Motor neuron (in vitro differentiated cells): ENCODE measurements at places on chromosomes 5 and 9.

GRCh38 chr5:112668911-112669310, 68.8 kb upstream of the APC start:
- no peak for ATAC-seq

DNA sequence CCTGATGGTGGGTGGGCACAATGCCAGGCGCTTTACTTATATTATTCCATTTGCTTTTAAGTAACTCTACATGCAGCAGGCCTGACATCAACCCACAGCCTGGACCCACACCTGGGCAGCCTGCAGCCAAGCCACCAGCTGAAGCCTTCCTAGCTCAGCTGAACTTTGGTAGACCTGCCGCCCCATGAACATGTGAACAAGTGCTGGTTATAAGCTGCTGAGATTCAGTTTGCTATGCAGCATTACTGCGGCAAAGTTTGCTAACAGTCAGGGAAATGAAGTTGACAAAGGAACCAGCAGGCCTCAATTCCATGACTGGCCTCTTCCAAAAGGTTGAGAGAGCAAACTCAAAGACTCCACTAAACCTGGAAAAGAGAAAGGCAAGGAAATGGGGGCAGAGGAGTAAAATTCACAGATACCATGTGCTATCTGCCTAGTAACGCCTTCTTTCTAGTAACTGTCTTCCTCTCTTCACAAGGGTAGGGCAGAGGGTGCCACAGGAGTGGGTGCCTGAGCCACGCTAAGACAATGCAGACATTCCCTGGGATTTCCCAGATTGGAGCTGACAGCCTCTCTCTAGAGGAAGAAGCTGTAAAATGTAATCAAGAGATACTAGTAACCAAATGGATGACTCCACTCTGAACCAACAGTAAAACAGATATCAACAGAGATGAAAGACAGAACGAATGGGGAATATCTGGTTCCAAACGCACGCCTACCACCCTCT, 2.9 kb downstream of the BOD1 start:
- ATAC-seq: no peak

- ATAC-seq: peak; percentile 72
Observed at GRCh38 chr5:149628221-149628620, 46.9 kb downstream of the ARHGEF37 start.

GRCh38 chr9:128684325-128685199, 4.5 kb upstream of the SET start:
- ATAC-seq: no peak

DNA sequence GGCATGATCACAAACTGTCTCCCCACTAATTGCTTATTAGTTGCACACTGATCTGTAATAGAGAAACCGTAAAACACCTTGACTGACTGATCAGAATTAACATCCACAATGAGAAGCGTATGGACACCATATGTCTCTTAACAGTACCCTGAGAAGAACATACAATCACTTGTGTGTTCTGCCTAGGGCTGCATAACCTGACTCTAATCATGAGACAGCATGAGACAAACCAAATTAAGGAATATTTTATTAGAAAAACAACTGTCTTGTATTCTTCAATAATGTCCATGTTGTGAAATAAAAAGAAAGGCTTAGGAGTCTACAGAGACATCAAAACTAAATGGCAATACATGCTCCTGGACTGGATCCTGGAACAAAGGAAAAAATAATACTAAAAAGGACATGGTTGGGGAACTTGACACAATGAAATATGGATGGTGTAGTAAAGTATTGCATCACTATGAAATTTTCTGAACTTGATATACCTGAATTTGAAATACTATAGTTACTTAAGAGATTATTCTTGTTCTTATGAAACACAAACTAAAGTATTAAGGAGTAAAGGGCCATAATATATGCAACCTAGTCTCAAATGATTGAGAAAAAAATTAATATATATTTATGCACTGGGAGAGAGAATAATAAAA, 162.1 kb downstream of the CWC27 start:
- ATAC-seq: no peak

GRCh38 chr9:121365564-121365963, 4.5 kb downstream of the STOM start:
- no peak for ATAC-seq

DNA sequence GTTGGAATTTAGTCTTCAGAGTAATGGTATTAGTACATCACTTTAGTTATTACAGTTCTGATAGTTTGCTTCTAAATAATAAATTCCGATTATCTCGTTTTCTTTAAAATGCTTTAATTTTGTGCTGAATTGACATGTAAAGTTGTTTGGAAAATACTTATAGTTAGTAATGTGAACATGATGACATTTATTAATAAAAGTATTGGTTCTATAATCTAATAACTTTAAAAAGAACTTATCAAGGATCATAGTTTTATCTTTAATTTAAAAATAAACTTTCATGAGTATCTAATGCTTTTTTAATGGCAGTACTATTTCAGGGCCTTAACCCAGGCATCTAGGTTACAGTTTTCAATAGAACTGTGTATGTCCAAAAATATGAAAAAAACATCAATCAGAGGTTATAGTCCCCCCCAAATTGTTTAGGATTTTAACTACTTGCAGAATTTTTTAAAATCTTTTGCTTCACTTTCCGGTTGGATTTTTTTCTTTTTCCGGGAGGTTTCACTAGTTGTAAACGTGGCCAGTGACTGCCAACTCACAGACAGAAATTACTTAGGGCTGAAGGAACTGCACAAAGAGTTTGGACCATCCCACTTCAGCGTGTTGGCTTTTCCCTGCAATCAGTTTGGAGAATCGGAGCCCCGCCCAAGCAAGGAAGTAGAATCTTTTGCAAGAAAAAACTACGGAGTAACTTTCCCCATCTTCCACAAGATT, 680 bp downstream of the GPX8 start:
- peak; percentile 86 for ATAC-seq

GRCh38 chr5:83972236-83972635, 251.6 kb upstream of the HAPLN1 start:
- ATAC-seq: peak; percentile 67

DNA sequence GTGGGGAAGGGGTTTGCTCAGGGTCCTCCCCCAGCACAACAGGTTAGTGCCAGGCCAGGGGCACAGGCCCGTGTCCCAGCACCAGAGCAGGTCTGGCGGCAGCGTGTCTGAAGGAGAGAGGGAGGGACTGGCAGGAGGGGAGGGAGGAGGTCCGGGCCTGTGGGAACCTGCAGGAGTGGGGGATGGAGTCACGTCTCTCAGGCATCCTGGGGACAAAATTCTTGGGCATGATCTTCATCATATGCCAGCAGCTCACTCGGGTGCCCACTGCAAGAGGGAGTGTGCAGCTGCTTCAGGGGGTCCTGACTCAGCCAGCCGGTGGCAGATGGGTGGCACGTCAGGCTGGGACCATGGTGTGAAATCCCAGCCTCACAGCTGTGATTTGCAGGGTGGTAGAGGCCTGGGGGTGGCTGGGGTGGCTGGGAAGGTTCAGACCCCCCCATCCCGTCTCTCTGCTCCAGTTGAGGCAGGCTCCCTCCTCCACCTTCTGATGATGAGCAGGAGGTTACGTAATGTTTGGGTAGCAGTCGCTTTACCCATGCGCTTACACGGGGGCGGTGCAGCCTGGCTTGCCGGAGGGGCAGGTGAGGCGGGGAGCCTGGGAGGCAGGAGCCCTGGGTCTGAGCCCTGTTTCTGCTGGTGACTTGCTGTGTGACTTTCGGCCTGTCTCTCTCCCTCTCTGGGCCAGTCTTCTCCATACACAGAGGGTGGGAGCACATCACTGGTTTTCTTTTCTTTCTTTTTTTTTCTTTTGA, 40.5 kb downstream of the NCS1 start:
- no peak for ATAC-seq

- ATAC-seq: no peak
Observed at GRCh38 chr5:113039229-113039933, 62.8 kb downstream of the DCP2 start.

DNA sequence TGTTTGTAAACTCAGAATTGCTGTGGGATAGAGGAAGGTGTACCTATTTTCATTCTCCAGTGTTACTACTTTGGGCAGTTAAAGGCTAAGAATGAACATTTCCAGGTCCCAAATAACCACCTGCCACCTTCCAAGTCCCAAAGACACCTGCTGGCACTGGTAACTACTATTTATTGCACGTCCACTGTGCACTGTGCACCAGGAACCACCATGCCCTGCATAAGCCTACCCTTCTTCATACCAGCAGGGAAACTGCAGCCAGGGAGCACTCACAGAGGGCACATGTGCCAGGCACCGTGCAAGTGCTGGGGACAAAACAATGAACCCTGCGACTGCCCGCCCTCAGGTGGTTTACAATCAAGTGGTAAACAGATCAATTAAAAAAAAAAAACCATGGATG, 34.9 kb downstream of the RAPGEF1 start:
- no peak for ATAC-seq
